ENCODE measurements at places on chromosomes 11 and 22.

DNA sequence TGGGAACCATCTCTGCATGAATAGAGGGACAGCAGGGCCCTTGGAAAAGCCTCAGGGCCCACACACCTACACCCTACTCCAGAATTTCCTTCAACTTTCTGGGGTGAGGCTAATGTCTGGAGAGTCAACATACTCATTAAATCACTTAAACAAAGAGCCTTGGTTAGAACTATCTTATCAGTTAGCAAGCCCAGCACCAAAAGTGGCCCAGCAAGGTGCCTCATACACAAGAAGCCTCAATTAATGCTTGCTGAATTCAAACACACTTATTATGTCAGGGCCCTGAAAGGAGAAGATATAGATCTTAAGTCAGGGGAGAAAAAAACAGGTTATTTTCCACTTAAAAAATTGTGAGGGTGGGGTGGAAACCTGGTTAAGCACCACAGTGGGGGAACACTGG, 61.4 kb downstream of the C11orf58 start:
- peak; percentile 14 for DNase-seq

GRCh38 chr11:86288776-86289507, 13.1 kb upstream of the HIKESHI start:
- DNase-seq: no peak

GRCh38 chr11:72828692-72829101, 14.5 kb downstream of the ATG16L2 start:
- DNase-seq: no peak

GRCh38 chr11:129249351-129249750, 57.2 kb upstream of the ARHGAP32 start:
- no peak for DNase-seq

- DNase-seq: peak; percentile 14
Observed at GRCh38 chr11:13000721-13001120, 8.4 kb upstream of the RASSF10 start.

GRCh38 chr11:28231475-28231874, 123.3 kb downstream of the METTL15 start:
- DNase-seq: no peak

Measured in COR-L47 (cell line).